ENCODE measurements at places on chromosomes 16 and 17.

DNA sequence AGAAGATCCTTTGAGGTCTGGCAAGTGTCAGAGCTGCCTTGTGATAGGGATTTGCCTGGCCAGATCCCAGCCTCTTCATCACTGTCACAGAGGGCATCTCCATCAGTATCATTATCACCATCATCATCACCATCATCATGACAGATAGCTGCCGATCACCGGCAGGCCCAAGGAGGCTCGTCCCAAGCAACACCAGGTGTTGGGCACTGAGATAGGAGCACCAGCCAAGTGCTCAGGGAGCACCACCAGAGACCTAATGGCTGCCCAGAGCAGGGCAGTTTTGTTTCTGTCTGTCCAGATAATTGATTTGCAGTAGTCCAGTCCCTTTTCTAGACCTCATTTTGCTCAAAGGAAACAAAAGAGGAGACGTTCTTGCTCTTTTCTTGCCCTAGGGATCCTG lies 25.0 kb downstream of the HNF1B start:
- no peak for DNase-seq

- no peak for DNase-seq
These were observed 6.2 kb downstream of the AKAP1 start for GRCh38 chr17:57091186-57091618.

DNA sequence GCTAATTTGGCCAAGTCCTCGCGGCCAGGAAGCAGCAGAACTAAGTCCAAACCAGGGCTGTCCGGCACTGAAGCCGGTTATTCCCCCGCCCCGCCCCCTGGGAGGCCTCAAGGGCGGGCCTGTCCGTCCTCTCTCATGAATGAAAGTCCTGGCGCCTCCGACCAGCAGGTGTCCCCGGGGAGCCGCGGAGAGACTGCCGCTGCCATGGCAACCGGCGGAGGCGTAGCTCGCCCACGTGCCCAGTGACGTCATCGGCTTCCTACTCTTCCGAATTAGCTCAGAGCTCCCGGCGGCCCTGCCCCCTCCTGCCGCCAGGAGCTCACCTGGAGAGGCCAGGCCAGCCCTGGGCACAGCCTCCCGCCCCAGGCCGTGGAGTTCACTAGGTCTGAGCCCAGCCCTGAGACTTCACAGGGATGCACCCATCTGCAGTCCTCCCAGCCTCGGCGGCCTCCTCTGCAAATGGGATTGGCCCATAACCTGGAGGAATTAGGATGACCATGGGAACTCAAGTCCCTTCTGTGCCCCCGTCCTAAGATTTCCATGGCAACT lies 1.3 kb downstream of the SPATA2L start:
- peak; percentile 97 for DNase-seq

- peak; percentile 26 for DNase-seq
These were observed 74.0 kb downstream of the SEC14L1 start for GRCh38 chr17:77214743-77215142.

- no peak for DNase-seq
These were observed 6.0 kb downstream of the CAPNS2 start for GRCh38 chr16:55572439-55572838.

DNA sequence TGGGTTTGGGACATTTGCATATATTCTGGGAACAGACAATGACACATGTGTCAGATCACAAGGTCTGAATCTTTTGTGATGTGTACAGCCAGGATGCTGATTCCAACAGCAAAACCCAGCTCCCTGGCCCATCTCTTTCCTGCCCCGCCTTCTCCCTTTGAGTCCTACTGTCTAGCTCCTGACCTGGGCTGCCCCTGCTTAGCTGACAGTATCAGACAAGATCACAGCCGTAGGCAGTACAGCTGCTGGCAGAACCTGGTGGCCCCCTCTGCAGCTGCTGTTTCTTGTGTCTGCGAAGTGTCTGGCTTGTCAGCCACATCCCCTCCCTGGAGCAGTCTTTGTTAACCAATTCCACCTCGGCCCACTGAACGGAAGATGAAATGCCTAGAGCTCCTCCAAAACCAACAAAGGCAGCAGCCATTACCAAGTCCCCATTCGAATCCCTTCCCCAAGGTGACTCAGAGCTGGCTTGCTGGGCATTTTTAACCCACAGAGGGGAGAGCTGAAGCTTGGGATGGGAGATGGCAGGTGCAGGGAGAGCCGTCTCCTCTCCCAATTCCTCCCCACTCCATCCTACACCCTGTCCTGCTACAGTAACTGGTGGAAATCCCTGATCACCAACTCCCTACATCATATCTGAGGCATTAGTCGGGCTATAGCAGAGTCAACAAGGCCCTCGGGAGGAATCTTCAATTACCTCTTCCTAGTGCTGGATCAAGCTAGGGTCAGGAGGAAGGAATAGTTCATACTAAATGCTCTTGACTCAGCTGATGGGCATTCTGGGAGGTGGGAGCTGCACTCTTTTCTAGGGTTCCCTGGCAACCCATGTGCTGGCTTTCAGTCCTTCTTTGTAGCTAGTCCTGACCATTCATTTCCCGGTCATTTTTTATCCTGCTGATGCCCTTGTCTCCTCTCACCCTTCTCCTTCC lies 5.8 kb downstream of the PIPOX start:
- no peak for DNase-seq

GRCh38 chr16:70577256-70577698 lies 53.7 kb downstream of the SF3B3 start:
- no peak for DNase-seq

DNA sequence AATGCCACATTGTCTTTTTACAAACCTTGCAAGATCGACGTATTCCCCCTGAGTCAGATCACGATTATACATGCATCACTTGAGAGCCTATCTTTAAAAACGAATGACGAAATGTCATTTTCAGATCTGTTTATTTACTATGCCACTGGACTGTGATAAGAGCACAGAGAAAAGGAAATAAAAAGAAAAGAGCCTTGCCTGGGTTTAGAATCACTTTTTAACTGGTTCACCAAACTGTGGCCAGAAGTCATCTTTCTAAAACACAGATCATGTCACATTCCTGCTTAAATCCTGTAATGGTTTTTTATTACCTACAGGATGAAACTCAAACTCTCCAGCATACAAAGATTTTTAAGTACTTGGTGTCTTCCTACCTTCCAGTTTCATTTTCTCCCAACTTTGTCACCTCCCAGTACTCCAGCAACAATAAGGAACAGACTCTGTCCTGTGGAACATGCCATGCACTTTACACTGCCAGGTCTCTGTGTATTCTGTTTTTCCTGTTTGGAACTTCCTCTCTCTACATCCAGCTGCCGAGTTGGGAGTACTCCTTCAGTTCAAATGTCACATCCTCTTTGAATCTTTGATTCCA lies 91.5 kb downstream of the SNX11 start:
- DNase-seq: no peak

DNA sequence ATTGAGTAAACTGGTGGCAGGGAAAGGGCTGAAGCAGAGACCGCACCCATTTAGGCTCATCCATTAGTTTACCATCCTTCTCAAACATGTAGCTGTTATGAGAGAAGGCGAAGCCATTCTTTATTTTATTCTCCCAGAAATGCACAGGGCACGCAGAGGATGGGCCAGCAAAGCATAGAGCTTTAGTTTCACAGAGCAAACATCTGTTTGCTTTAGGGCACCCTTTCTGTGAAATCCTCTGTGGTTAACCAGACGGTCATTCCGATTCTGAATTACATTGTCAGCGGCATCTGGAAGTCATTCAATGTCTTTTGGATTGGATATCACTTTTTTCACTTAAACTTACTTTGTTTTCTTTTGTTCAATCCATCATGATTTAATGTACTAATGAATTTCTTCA lies 96.0 kb downstream of the TOX3 start:
- DNase-seq: no peak

DNA sequence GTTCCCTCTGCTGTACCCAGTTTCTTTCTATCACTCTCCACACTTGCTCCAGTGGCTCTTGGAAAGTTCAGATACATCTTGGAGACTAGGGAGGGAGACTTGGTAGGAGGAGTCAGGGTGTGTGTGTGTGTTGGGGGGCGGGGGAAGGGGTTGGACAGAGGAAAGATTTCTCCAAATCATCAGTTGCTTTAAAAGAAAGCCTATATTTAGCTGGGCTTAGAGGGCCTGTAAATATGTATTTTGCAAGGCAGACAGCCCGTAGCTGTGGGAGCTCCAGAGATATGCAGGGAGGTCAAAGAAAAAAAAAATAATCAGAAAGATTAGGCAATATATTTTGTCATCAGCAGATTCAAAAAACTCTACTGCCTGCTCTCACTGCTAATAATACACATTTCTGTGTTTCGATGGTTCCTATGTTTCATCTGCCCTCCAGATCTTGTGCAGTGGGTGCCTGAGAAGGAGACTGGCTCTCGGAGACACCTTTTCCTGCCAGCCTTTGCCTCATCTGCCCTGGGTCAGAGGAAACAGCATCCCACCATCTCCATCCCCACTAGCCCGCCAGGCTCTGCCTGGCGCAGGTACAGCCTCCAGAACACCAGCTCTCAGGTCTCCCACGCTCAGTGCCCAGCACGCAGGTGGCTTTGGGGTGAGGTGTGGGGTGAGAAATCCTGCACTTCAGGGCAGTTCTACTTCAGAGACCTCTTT lies 4.8 kb upstream of the PPP1R9B start:
- peak; percentile 19 for DNase-seq

- no peak for DNase-seq
These were observed 243.2 kb upstream of the CIBAR2 start for GRCh38 chr16:85355515-85355837.

DNA sequence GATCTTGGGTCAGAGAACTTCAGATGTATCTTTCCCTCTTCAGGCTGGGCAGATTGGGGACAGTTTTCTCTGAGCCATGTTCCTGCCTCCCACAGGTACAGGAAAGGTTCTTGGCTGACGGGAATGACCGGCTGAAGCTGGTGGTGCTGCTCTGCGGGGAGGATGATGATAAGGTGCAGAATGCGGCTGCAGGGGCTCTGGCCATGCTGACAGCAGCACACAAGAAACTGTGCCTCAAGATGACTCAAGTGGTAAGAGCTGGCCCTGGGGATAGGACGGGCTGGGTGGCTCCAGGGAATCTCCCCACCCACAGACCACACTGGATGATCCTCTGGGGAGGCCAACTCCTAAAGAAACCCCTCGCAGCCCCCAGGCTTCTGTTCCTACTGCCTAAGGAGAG lies 10.9 kb downstream of the SLC35G3 start:
- DNase-seq: peak; percentile 74

GRCh38 chr16:84864326-84864955 lies 44.7 kb downstream of the CRISPLD2 start:
- no peak for DNase-seq

DNA sequence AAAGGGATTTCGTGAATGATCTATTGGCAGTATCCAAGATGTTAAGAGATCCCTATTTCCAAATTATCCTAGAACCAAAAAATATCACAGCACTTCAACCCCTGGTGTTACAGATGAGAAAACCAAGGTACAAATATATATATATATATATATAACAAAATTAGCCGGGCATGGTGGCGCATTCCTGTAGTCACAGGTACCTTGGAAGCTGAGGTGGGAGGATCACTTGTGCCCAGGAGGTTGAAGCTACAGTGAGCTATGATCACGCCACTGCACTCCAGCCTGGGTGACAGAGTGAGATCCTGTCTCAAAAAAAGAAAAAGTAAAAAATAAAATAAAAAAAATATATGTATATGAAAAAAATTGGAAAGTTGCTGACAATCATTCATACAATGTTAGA lies 637 bp upstream of the CLN3 start:
- no peak for DNase-seq

DNA sequence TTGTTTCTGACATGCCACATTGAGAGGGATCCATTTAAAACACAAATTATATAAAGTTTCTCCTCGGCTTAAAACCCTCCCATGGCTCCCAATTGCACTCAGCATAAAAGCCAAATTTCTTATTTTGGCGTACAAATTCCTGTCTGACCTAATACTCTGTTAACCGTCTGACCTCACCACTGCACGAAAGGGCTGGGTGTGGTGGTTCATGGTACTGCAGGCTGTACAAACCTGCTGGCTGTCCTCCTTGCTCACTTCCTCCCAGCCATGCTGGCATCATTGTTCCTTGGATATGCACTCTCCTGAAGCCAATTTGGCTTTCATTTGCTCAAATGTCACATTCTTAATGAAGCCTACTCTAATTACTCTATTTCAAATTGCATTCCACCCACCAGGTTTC lies 301.6 kb upstream of the C16orf82 start:
- DNase-seq: peak; percentile 2

DNA sequence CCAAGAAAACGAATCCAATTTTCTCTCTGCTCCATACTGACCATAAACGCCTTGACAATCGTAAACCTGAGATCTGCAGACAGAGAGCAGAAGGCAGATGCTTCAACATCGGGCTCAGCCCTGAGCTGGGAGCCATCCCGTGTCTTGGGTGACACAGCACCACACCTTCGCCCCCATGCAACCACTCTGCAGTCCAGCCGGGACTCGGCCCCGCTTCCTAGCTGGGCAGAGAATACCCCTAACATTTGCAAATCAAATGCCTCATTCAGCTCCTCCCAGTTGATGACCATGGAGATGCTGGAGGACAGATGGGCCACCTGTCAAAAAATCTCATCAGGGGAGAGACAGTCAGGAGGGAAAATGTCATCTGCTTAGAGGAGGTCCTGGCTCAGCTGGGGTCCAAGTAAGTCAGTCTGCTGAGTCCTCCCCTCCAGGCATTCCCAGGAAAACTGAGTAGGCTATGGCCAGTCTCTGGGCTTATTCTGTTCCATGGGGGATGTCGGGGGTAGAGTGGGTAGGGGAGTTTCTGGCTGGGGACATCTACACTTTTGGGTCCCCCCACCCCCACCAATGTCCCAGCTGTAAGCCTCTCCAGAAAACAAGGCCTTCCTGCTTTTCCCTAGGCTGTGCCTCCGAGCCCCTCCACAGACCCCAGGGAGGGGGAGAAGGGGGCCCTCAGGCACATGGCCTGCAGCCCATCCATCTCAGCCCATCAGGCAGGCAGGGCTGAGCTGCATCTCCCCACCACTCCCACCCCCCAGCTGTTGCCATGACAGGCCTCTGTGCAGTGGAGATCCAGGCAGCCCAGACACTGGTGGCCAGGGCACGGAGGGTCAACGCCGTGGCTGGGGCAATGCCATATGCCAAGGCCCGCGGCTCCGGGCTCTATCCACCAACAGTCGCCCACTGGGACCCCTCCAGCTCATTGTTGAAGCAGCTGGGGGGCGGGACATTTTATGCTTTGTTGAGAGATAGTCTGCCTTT lies 158.6 kb downstream of the AXIN2 start:
- DNase-seq: no peak

DNA sequence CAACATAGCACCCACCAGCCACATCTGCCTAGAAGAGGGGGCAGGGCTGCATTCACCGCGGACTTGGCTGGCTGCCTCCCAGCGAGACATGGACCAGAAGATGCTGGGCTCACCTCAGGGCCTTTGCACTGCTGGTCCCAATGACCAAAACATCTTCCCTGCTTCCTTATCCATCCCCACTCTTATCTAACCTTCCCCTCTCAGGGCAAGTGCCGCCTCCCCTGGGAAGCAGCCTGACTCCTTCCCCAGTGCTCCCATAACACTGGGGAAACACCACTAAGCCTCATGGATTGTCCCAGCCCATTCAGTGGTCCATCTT lies 5.7 kb downstream of the TMC6 start:
- DNase-seq: no peak

GRCh38 chr16:8358937-8359336 lies 231.4 kb downstream of the TMEM114 start:
- DNase-seq: no peak

GRCh38 chr17:17205368-17206123 lies 587 bp downstream of the PLD6 start:
- peak; percentile 27 for DNase-seq

Data from inflammatory macrophage treated with lipopolysaccharide for 1 hour (primary cell).